ENCODE measurements at places on chromosomes 13 and 19.

DNA sequence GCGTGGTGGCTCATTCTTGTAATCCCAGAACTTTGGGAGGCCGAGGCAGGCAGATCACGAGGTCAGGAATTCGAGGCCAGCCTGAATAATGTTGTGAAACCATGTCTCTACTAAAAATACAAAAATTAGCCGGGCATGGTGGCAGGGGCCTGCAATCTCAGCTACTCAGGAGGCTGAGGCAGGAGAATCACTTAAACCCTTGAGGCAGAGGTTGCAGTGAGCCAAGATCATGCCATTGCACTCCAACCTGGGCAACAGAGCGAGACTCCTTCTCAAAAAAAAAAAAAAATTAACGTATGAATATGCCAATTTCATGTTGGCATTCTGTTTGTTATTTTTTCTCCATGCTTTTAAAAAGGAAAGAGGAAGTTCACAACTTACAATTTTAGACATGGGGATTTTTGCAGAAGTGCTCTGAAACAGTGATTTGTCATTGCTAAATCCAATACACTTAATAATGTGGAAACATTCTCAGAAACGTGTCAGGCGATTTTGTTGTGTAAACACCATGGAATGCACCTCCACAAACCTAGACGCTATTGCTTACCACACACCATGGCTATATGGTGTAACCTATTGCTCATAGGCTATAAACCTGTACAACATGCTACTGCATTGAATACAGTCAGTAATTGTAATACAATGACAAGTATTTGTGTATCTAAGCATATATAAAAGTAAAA lies 115.9 kb upstream of the PCDH20 start:
- DNase-seq = no peak

GRCh38 chr13:30734439-30734838 lies 904 bp upstream of the ALOX5AP start:
- DNase-seq = no peak

DNA sequence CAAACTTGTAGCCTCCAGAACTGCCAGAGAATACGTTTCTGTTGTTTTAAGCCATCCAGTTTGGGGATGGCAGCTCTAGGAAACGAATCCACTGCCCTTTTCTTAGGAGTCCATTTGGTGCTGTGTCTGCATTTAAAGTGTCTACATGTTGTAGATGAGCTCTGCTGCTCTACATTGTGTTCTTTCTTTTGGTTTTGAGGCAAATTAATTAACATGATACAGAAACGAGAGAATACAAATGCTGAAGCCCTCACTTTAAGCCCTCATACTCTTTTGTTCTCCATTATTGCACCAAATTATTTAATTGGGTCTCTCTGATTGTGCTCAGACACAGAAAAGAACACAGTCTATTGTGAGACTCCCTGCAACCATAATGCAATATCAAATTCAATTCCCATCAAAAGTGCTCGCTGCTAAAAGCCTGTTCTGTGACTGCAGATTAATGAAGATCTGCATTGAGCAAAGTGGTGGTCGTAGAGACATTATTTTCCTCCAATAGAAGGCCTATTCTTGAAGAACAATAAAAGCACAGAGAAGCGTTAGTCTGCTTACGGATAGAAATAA lies 166.3 kb upstream of the SOX21 start:
- DNase-seq = no peak

DNA sequence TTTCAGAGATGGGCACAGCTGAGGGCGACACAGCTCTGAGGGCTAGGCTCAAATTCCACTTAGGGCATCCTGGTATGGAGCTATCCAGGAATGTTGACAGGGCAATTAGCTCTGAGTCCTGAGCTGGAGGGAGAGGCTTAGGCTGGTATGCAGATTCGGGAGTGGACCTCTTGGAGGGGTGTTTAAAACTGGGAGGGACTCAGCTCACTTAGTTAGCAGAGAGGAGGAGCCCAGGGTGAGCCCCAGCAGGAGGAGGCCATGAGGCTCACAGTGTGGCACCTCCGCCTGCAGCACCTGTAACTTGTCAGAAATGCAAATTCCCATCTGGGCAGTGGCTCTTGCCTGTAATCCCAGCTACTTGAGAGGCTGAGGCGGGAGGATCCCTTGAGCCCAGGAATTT lies 10.2 kb upstream of the NOP53 start:
- DNase-seq = no peak

DNA sequence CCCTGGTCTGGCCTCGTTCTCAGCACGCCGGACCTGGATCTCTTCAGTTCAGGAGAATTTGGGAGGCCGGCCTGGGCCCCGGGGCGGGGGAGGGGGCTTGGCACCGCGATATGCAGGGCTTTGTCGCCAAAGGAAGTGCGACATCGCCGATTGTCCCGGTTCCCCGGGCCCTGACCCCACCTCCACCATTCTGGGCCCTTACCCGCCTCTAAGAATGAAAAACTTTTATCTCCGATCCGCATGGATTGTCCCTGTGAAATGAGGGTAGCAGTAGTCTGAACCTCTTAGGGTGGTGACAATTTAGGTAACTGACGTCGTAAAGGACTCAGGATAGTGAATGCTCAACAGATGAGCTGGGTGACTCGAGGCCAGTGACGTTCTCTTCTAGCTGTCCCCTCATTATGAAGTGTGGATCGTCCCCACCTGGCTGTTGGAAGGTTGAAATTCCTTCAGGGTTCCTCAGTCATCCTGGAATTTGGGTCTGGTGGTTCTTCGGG lies 650 bp downstream of the DDA1 start:
- no peak for DNase-seq

DNA sequence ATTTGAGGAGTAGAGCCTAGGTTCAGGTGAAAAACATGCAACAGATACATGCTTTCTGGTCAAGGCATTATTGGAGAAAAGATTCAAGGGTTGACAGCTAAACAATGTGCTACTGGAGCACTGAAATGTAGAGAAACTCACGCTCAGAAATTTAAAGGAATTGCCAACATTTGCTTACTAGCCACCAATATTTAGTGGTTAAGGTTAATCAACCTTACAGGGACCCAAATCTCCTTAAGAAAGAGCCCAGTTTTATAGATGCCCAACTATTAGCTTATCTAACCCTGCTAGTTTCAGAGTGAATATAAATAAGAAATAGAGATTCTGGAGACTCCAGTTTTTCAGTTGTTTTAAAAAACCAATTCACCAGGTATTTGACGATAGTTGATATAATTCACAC lies 203.6 kb downstream of the DACH1 start:
- DNase-seq = no peak

GRCh38 chr13:42720113-42720857 lies 61.1 kb upstream of the FAM216B start:
- DNase-seq = no peak

DNA sequence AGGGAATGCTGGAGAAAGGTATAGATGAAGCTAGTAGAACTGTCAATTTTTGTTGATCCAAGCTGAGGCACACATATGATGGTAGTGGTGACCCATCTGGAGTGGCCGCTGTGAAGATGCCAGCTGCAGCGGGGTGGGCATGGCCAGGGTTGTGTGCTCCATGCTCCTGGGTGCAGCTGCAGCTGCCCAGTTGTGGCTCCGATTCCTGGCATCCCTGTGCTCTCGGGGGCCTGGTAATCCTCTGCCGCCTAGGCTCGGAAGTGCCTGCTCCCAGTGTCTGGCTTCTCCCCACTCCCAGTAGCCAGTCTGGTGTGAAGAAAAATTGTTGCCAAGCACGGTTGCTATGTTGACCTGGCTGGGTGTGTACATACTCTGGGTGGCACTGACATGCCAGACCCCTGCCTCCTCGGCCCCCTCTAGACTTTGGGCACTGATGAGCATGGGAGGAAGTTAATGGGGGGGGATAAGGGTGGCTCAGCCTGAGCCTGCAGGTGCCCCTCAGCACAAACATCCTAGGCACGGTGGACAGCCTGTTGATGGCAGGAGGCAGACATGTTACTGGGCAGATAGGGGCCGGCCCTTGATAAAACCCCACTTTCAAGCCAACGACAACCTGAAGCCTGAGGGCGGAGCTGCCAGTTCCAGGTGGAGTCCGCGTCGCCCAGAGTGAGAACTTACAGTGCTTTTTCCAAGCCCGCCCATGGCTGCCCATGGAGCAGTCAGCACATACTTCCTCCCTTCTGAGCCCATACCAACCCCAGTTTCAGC lies 1400.7 kb downstream of the PCDH9 start:
- no peak for DNase-seq

DNA sequence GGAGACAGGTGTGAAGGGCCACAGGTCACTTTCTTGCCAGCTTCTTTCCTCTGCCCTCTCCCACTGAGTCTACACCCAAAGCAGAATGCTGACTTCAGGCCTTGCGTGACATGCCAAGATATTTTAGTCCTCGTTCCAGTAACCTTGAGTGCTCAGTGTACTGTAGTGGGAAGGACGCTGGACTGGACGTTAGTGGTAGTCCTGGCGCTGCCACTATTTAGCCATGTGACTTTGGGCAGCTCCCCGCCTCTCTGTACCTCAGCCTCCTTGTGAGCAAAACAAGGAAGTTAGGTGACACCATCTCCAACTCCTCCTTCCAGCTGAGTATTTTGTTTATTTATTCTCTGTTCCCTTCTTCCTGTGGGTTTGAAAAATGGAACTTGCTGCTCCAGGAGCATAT lies 86.1 kb downstream of the FRY start:
- DNase-seq = no peak

DNA sequence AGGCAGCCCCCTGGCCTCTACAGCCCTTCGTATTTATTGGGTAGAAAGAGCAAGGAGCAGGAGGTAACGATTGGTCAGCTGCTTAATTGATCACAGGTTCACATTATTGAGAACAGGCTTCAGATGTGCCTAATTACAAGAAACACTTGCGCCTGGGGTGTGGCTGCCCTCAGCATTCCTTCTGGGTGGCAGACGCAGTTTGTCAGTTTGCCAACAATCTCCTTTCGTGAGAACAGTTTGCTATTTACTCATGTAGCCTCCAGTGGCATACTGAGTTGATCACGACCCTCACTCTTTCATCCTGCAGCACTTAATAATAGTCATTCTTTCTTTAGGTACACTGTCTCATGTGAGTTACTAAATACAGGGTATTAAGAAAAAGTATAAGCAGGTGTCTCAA lies 985.6 kb downstream of the SLITRK5 start:
- DNase-seq = no peak

- DNase-seq = no peak
Observed at GRCh38 chr19:42075364-42075615, 676 bp upstream of the ZNF574 start.

GRCh38 chr13:99436686-99437416 lies 64.4 kb upstream of the TM9SF2 start:
- peak; percentile 77 for DNase-seq

- no peak for DNase-seq
Observed at GRCh38 chr19:35104361-35104760, 11.3 kb upstream of the FXYD3 start.

GRCh38 chr19:38812841-38813320 lies at the start of gene LGALS4:
TSS of gene LGALS4 (minus strand) at chr19:38812945. CDS start at chr19:38812886, 59 bp downstream.
- DNase-seq = no peak

DNA sequence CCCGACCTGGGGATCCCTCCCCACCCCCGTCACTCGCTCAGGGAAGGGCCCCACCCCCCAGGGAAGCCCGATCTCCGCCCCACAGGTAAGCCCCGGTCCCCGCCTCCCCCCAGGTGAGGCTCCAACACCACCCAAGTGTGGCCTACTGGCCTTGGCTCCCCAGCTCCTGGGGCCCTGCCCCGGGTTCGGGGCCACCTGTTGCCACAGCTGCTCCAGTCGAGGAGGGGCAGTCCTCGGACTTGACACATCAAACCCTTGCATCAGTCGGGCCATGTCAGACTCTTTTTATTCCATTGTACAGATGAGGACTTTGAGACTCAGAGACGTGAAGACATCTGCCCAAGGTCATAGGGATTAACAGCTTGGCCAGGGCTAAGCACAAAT lies 512 bp downstream of the CC2D1A start:
- no peak for DNase-seq

DNA sequence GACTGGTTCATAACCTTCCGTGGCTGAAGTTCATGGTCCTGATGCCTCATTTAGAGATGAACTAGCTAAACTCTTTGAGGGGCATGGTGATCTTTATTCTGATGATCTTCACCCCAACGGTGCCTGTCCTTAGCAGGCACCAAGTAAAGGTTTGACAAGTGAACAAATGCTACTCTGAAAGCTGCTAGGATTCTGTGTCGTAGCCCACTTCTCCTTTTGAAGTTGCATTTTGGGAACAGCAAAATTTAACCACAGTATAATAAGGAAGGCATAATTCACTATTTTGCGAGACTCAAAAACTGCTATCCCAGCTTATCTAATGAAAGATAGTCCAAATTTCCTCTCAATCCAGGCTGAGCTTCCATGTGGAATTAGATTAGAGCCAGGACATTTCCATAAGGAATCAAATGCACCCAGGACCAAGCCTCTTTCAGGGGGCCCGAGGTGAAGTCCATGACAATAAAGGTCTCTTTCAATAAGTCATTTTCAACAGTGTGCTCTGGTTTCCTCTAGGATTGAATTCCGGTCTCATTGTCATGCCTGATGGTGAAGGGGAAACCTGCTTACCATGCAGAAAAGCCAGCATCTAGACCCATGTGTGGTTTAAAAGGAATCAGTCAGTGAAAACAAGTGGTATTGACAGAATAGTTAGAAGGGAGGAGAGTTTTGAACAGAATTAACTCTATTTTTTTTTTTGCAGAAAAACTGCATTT lies 23.1 kb downstream of the SIAH3 start:
- DNase-seq = no peak

DNA sequence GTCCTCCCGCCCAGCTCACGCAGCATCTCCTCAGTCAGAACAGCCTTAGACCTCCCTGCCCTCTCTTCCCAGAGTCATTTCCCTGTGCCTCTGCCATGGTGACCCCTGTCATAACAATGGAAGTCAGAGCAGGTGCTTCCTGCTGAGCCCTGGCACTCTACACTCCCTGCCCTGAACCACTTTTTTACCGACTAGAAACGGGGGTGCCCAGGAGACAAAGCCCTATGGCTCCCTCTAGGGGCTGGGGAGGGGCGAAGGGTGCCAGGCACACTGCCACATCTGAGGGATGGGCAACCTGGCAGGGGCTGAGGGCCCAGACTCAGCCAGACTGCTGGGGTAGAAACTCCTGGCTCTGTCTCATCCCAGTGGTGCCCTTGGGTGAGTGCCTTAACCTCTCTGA lies 16.4 kb downstream of the ZNF574 start:
- DNase-seq = peak; percentile 11

- peak; percentile 52 for DNase-seq
Observed at GRCh38 chr13:112447761-112448603, 71.8 kb downstream of the SPACA7 start.

- no peak for DNase-seq
Observed at GRCh38 chr13:38348861-38349389, 726 bp upstream of the UFM1 start.

- no peak for DNase-seq
Observed at GRCh38 chr19:3320853-3321252, 45.5 kb upstream of the NFIC start.

DNA sequence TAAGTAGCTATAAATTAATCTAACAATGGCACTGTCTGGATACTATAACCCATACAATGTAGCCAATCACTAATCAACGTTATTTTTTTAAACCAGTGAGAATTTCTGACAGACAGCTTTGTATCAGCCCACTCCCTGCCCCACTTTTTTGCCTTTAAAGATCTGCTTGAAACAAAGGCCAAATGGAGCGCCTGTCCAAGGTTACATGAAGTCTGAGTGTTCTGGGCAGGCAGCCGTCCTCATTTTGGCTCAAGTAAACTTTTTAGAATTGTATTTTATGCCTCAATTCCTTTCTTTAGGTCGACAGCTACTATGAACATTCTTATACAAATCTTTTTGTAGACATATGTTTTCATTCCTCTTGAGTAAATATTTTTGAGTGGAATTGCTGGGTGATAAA lies 6.2 kb downstream of the IFT88 start:
- no peak for DNase-seq

Data from NCI-H187 (cell line).